A549 treated with dexamethasone at 1 μM for 4 hours (cell line): ENCODE measurements at places on chromosomes 1 and 21. TPM values are rescaled to one million over a fixed set of nuclear protein-coding genes. Genes with fewer than 3 reads are reported as not detected.

The TAL1 gene
- 0.01 to 0.05 TPM (median 0.02 TPM) in 4 of 5 replicates, not detected in the other for total RNA-seq

The PRUNE1 gene
- total RNA-seq = 14.7 to 18.6 TPM (median 17.8 TPM) in 5 replicates

The CACHD1 gene
- total RNA-seq = 1.3 to 1.6 TPM (median 1.5 TPM) in 5 replicates

The TSSK3 gene
- total RNA-seq = 0.13 to 0.18 TPM (median 0.15 TPM) in 3 of 5 replicates, not detected in the others

The TOMM40L gene
- 9.3 to 11.1 TPM (median 11.0 TPM) in 5 replicates for total RNA-seq

The CD84 gene
- total RNA-seq = not detected in 5 replicates

The NTRK1 gene
- total RNA-seq = 0.06 to 0.16 TPM (median 0.08 TPM) in 4 of 5 replicates, not detected in the other

The NUP210L gene
- 0.02 to 0.06 TPM in 2 of 5 replicates, not detected in the others for total RNA-seq

The LRRC38 gene
- 0.06 to 0.13 TPM (median 0.07 TPM) in 4 of 5 replicates, not detected in the other for total RNA-seq

The DCST1 gene
- total RNA-seq = 0.05 to 0.06 TPM (median 0.06 TPM) in 3 of 5 replicates, not detected in the others

The REN gene
- total RNA-seq = 0.08 TPM in 1 of 5 replicates, not detected in the others

The ALG14 gene
- 5.3 to 8.5 TPM (median 6.3 TPM) in 5 replicates for total RNA-seq

The SEMA6C gene
- total RNA-seq = 1.5 to 2.3 TPM (median 1.5 TPM) in 5 replicates

The RGS5 gene
- total RNA-seq = 0.93 to 2.0 TPM (median 1.5 TPM) in 5 replicates

The SPRR2A gene
- 0.12 TPM in 1 of 5 replicates, not detected in the others for total RNA-seq

The AMY2B gene
- total RNA-seq = 0.38 to 0.66 TPM (median 0.48 TPM) in 5 replicates

The RPE65 gene
- not detected in 5 replicates for total RNA-seq

The CD34 gene
- 0.02 to 0.05 TPM in 2 of 5 replicates, not detected in the others for total RNA-seq

The BCL2L15 gene
- total RNA-seq = 0.03 to 0.99 TPM (median 0.35 TPM) in 5 replicates
